ENCODE measurements at places on chromosomes 2 and 18.
A peak's percentile ranks its signal among the peaks of the same experiment; 100 is the strongest.

DNA sequence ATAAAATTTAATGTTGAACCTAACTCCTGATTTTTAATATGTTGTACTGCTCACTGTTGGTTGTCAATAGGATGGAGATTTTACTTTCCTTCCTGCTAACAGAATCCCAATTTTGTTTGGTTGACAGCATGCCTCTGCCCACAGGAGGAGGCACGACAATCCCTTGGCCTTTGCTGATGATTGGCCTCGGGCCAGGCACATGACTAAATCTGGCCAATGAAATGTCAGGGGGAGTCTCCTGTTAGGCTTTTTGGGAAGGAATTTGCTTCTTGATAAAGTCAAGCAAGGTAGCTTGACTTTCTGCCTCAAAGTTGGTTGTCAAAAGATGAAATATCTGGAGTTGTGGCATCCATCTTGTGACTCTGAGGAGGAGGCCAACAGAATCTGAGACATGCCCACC, 6.8 kb upstream of the TGFA start:
- no peak for DNase-seq

DNA sequence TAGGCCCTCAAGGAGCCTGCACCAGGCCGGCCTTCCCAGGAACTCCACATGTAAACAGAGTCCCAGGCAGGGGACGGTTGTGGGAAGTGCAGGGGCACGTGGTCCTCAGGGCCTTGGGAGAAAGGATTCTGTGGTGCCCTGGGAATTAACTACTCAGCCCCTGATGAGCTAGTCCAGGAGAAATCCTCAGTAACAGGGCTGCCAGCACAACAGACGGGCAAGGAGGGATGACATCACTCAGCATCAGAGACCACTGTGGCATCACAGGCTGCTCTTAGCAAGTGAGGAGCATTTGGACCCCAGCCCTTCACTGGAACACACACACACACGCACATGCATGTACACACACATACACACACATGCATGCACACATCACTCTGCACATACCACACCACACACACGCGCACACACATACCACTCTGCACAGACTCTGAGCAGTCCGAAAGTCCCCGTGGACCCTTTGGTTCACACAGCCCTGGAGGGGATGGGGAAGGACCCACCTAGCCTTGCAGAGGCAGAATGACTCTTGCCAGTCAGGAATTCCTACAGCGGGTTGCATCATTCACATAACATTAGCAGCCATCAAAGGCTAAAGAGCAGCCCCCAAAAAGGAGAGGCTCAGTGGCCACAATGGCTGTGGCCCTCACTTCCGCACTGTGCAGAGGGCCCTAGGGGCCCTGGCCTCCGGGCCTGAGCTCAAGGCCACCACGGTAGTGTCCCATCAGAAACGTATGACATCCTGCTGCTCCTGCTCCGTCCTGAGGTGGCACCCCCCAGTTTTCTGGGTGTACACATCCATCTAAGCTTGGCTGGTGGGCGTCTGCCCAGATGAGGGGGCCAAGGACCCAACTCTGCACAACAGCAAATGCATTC, 1.9 kb upstream of the NMUR1 start:
- no peak for DNase-seq

DNA sequence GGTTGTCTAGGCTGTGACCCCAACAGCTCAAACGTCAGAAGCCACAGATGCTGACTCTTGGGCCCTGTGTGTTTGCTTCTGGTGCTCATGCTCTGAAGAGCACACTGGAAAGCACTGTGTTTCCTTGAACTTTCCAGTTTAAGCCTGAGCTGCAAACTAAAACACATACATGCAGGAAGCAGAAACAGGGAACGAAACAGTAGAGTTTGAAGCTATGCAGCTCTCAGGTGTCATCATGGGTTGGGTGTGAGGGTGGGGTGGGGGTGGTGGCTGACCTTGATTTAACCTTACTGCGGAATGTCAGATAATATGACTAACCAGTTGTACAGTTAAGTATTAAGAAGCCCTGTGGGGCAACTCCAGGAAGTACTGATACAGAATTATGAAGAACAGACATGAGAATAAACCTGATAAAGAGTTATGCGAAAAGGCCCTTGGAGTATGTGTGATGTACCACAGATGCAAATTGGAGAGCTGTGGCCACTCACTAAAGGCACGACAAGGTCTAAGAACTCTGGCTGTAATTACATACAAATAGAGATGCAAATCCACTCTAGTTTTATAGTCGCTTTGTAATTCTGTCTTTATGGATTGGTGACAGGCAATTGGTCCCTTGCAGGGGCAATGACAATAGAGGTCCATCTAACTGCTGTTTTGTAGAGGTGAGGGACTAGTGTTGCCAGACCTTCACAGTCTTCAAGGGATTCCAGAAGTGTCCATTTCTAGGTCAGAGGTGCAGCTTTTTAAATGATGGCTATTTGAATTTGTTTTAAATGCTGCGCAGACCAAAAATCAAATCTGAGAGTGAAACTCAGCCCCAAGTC, 273.1 kb downstream of the NAPG start:
- no peak for DNase-seq

- DNase-seq = no peak
Measured at GRCh38 chr2:167140767-167141166, 252.5 kb downstream of the XIRP2 start.

DNA sequence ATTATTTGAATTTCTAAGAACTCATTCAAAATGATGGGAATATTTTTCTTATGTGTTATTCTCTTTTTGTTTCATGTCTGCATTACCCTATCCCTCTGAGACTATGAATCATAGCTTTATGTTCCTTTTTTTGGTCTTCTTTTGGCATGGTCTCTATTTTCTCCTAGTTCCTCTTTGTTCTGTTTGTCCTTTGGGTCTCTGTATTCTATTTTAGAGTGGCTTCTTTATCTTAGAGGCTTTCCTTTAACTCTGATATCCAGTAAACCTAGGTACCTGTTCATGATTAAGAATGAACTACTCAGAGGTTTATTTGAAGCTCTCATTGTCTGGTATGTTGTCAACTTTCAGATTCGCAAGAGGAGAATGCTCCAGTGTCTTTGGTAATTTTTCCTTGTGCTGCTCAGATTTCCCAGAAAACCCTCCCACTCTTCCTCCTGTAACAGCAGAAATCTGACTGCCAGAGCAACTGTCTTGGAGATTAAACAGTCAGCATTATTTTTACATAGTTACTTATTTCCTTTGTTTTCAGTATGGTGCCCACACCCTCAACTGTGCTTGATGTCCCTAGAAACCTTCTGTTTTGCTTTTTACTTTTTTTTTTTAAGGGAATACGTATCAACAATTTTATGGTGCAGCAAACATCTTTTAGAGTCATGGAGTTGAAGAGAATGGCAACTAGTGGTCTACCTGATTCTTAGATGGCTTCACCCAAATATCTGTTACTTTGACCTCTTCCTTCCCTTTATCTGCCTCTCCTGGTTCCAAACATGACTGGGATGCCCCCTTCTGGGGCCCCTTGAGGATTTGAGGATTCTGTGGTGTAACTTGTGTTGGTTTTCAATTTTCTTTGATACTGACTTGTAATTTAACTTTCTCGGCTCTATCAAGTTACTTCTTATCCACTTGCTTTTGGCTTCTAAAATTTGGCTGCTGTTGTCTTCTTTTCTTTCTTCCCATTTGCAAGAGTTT, 92.0 kb downstream of the DPP10 start:
- DNase-seq = no peak

DNA sequence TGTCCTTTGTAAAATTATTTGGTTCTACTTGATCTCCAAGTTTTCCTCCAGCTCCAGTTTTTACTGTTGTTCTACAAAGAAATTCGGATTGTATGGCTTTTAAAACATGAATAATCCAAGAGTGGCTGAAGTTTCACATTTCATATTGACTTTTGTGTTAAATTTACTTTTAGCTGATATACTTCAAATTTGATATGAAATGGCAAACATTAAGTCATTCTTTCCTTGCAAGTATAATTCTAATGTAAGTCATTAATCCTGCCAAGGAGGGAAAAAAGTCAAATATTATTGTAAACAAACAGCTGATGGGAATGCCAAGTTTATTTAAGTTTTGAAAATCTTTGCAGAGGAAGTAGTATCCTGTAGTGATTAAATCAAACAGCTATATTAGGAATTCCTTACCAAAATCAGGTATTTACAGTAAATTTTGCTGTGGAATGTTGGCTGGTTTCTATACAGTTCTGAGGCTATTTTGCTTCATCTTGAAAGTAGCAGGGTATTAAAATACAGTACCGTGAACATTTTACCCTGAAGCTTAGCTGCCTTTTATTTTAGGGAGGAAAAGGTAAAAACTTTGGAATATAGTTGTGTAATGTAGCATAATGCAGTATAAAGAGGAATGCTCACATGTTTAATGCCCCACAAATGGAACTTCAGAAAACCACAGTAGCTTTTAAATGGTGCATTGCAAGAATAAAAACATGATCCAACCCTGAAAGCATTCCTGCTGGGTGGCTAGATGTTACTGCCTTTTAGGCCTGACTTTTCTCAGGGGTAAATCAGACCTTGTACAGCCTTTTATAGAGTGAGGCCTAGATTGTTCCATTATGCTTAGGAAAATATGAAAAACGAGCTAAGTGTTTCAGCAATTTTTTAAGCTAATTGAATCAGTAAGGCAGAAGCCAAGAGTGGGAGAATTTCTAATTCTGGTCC, 62.7 kb upstream of the NT5C1B start:
- no peak for DNase-seq

DNA sequence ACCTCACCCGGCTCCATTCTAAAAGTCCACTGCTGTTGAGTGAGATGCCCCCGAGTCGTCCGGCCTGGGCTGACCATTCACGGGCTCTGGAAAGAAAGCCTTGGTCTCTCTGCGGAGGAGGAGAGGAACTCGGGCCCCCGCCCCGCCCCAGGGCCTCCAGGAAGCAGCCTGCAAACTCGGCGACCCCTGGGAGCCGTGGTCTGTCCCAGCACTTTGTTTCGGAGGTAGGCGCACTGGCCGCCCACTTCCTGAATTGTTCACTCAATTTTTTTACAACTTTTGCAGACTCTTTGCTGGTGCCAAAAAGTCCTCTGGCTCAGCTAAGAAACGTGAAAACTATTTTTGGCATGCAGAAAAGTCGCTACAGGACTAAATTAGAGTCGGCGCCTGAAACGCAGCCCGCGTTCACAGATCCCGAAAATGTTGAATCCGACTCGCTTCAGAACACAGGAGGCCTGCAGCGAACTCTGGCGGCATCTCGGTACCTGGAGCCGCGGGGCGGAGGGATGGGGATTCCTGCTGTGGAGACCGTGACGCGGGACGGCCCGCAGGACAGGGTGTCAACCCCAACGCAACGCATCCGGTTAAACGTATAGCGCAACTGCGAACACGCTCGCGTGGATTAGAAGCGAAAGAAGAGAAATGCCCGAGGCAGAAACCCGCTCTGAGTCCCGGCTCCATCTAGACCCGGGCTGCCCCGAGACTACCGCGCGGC, 1.5 kb downstream of the PXDN start:
- DNase-seq = peak; percentile 8

DNA sequence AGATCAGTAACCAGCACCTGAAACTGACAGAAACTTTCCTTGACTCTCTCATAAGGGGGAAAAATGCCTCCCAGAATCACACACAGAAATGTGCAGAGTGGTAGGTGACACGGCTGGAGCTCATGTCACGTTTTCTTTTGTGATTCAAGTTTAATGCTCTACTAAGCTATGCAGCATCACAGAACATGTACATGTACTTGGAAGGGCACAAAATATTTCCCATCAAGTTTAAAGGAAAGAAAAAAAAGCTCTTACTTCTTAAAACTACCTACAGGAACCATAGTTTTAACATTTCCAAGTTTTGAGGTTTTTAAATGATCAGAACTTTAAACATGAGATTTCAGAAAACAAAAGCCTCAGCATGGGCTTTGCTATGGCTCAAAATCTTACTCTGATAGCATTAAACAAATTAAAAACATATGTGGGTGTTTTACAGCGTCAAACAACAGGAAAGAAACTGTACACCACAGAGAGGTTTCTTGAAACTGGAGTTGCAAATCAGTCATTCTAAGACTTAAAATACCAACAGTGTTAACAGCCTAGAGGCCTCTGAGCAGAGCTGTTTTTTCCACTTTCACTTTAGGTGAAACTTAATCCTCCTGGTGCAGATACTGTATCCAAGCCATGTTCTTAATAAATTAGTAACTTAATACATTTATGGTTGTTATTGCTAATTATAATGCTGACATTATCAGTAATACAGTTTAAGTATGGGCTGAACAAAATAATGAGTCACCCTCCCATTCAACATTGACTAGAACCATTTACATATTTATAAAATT, 30.1 kb downstream of the MBP start:
- peak; percentile 57 for DNase-seq

- DNase-seq = no peak
Measured at GRCh38 chr2:20797096-20797495, 25.8 kb downstream of the LDAH start.

GRCh38 chr2:169690958-169691357, 3.2 kb downstream of the CFAP210 start:
- no peak for DNase-seq

DNA sequence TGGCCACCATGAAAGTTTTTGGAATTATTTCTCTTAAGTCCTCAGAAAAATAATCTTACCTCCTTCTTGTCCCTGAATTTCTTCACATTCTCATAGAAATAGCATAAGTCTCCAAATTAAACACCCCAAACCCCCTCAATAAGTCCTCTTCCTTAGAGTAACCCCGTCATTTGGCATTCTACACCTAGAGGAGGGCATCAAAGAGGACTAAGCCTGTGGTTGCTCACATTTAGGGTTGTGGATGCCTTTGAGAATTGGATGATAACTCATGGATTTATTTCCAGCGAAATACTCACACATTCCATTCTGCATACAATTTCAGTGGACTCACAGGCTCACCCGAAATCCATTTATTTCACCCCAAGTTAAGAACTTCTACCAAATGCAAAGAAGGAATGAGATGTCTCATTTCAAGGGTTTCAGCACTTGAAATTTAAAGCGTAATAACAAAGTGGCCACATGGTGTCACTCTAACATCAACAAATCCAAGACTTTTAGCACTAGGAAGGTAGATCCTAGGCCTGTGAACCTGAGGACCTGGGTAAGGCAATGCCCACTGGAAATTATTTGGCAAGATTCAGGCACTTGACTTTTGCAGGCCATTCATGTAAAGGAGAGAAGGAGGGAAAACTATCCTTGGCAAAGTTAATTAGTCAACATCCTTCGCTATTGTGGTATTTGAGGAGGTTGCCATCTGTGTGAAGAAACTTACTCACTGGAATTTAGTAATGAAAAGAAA, 24.6 kb downstream of the DYTN start:
- DNase-seq = peak; percentile 55

- DNase-seq = no peak
Measured at GRCh38 chr2:67048314-67048713, 348.8 kb upstream of the ETAA1 start.

GRCh38 chr2:176385219-176385759, 116.0 kb downstream of the MTX2 start:
- no peak for DNase-seq

GRCh38 chr2:43943323-43943722, 52.5 kb downstream of the LRPPRC start:
- DNase-seq = no peak

- DNase-seq = peak; percentile 45
Measured at GRCh38 chr2:3575534-3576262, 638 bp downstream of the RPS7 start.
